ENCODE measurements at places on chromosomes 5 and 9.

DNA sequence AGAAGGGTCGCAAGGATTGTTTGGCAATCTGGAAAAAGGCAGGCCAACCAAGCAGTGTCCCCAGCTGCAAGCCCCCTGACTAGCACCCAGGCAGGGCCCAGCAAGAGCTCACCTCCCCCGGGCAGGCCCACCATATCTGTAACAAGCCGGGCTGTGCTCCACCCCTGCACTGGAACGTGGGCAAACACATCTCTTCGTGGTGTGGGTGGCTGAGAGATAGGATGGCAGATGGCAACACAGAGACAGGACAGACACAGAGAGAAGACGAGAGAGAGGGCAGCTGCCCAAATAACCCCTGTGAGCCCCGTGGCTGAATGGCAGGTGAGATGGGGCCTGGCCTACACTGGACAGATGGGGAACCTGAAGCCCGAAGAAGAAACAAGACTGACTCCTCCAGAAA is 9.4 kb downstream of the BBLN start:
- no peak for DNase-seq

- no peak for DNase-seq
Measured at GRCh38 chr9:87635656-87636501, 90.0 kb upstream of the CTSL start.

DNA sequence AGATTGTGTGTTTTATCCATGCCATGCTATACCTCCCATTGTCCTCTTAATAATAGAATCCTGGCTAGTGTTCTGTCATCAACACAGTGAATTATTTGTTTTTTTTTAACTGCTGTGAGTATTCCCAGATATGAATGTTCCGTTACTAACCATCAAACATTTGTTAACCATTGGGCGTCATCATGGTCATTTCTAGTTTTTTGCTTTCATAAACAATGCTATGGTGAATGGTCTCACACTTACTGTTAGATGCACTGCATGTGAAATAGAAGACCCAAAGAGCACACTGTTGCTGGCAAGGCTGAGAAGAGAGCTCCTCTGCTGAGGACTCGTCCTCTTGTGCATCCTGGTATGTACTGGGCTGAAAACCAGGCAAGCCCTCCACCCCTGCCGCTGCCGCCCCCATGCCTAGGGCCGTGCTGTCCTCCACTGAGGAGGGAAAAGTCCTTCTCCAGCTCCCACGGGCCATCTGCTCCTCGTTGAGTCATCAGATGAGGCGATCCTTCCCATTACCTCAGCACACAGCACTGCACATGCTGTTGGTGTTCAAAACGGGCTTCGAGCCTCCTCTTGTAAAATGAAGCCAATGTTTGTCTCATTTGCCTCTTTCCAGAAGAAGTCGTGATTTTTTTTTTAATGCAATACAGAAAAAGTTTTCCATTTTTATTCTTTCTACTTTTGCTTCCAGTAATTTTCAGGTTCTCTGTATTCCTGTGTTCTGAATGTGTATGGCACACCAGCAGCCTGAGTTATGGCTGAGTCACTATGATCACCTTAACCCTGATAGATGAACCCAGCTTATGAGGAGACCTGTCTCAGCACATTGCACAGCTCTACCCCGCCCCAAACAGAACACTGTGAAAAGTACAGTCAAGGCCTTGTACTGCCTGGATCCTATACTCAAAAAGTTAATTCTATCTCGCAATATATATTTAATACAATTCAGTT is 219.0 kb downstream of the AOPEP start:
- no peak for DNase-seq

DNA sequence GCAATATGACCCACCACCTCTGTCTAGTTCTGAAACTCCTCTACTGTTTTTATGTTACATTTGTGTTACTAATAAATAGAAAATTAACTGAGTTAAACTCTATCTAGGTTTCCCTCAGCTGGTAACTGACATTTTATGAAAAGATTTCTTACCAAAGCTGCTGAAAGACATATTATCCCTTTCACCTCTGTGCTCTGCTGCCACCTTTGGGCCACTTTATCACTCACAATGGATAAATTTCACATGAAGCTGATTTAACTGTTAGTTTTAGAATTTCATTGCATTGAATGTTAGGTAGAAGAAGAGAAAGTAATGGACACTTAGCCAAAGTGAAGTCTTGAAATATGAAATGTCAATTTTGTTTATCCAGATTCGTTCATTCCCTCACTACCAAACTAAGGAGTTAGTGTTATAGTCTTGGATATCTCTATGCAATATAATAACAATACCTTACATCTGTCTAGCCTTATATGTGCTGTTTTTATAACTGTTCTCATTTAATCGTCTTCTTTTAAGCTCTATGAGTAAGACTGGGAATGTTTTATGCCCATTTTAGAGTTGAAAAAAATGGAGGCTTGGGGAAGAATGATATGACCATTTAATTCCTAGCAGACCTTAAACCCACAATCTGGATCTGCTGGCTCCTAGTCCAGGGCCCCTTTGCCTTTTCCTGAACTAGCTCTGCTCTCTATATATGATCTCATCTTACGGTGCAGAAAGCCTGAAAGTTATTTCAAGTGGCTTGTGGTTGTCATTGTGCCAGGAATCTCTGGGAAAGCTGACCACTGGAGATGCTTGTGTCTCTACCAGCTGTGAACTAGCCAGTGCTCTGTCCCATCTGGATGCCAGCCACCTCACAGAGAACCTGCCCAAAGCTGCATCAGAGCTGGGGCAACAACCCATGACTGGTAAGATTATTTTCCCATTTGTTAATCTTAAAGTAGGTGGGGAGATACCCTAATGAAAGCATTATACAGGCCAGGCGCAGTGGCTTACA is 97.1 kb downstream of the GOLPH3 start:
- DNase-seq: peak; percentile 73

- DNase-seq: no peak
Measured at GRCh38 chr5:58315794-58316193, 144.1 kb downstream of the PLK2 start.

- peak; percentile 19 for DNase-seq
Measured at GRCh38 chr9:751137-752051, 90.1 kb upstream of the DMRT1 start.

GRCh38 chr5:76433261-76433660 is 30.2 kb downstream of the IQGAP2 start:
- DNase-seq: no peak

DNA sequence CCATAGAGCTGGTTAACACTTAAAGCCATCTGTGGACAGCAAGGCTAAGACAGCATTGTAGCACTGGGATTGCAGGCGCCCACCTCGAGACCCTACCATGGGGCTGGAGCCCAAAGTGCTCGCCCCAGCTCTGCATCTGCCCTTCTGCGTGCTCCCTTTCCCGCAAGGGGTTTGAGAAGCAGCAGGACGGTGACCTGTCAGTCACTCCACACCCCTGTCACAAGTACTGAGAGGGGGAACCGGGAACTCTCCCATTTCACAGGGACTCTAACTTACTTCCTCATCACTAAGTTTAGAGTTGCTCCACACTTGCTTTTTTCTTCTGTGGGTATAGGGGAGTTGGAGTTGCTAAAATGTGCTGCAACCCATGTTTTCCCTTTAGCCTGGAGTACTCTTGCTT is 273.2 kb downstream of the SMARCA2 start:
- DNase-seq: no peak

DNA sequence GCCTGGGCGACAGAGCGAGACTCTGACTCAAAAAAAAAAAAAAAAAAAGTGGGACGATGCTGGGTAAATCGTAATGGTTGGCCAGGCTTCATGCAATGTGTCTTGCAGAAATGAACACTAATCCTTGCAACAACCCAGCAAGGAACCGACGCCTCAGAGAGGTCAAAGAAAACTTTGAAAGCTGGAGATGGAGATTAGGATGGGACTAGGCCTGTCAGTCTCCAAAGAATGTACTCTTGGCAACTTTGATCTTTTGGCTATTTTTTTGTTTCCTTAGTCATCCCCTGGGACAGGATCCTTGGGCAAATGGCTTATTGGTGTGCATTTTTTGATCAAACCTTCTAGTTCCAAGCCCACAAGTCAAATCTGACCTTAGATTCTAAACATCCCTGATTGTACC is 10.6 kb upstream of the PWWP2A start:
- DNase-seq: no peak

GRCh38 chr5:138602371-138603000 is 27.3 kb upstream of the HSPA9 start:
- DNase-seq: no peak

- no peak for DNase-seq
Measured at GRCh38 chr9:118459913-118460312, 755.7 kb downstream of the TLR4 start.

GRCh38 chr9:27386571-27387091 is 89.7 kb upstream of the EQTN start:
- DNase-seq: no peak

- no peak for DNase-seq
Measured at GRCh38 chr5:160259341-160259740, 30.0 kb downstream of the FABP6 start.

- DNase-seq: peak; percentile 81
Measured at GRCh38 chr5:36301858-36302603, at the start of gene RANBP3L. TSS of gene RANBP3L (minus strand) at chr5:36301902. CDS start at chr5:36301416, 486 bp downstream.

DNA sequence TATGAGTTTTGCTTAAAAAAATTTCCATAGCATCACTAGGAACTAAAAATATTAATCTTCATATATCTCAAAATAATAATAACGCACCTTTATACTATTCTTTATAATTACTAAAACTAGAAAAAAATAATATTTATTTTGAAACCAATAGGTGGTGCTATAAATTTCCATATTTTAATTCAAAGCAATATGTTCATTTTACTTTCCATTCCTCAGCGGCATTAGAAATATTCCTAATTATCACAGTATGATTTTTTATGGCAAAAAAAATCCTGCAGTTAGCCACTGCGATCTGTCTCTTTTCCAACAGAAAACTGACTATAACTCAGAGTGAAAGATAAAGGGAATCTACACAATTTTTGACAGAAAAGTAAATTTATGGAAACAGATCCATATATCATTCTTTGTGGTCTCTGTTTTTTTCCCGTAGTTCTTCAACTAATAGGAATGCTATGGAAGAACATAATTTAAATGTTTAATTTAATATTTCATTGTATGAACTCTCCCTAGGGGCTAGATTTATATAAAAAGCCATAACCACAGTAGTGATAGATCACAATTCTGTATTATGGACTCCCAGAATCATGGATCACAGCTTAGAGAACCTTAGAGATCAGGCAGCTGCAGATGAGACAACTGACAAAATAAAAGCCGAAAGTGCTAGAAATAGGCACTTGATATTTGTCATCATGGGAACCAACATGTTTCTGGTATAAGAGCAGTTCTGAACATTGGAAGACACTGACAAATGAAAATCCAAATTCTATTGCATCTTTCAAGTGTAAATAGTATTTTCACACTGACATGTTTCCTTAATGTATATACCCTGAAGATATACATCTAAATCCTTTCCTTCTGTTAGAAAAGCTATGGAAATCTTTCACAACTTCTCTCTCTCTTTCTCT is 167.7 kb upstream of the MPDZ start:
- no peak for DNase-seq

All from HAP-1 (cell line).